ENCODE measurements at places on chromosomes 7 and 10.

GRCh38 chr10:311901-312665 is 176.8 kb downstream of the ZMYND11 start:
- DNase-seq = no peak

GRCh38 chr10:51129946-51130544 is 55.8 kb downstream of the PRKG1 start:
- DNase-seq = no peak

GRCh38 chr7:86648169-86648568 is 4.5 kb downstream of the GRM3 start:
- DNase-seq = no peak

- DNase-seq = no peak
Observed at GRCh38 chr10:14617852-14618251, 156.8 kb downstream of the FAM107B start.

GRCh38 chr7:2680792-2681490 is 7.1 kb upstream of the AMZ1 start:
- peak; percentile 81 for DNase-seq

- no peak for DNase-seq
Observed at GRCh38 chr7:117017017-117017451, 63.7 kb downstream of the ST7 start.

DNA sequence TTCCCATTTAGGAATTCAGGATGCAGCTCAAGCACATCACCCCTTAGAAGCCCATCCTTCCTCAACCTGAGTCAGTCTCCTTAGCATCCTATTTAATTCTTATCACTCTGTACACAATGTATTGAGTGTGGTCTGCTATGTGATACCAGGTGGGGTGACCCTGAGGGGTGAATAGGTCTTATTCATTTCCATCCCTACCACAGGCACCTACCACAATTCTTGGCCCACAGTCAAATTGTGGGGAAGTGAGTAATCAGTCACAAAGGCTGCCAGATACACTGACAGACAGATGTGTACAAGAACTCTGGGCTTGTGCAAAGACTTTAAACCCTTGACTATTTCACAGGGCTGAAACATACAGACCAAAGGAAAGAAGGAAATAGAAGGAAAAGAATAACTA is 560.5 kb downstream of the PARD3 start:
- DNase-seq = no peak

GRCh38 chr7:20825555-20825954 is 38.9 kb upstream of the SP8 start:
- no peak for DNase-seq

- no peak for DNase-seq
Observed at GRCh38 chr7:25621993-25622392, 393.7 kb upstream of the NPVF start.

DNA sequence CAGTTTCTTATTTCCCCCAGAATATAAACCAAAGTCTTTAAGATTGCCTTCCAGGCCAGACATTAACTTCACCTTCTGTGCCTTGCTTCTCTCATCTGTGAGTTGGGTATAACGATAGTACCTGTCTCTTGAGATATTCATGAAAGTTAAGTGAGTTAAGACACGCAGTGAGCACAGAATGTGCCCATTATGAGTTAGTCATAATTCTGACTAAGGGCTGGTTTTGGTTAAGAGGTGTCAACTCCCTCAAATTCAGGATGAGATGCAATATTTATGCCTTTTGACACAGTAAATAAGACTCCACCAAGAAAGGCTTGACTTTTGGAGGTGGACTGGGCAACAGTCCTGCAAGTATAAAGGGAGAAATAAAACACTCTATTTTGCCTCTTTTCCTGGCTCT is 528.7 kb upstream of the IGFBP3 start:
- no peak for DNase-seq

GRCh38 chr7:90889210-90889609 is 293.1 kb downstream of the CDK14 start:
- no peak for DNase-seq

- DNase-seq = no peak
Observed at GRCh38 chr7:107920048-107920772, 29.2 kb downstream of the DLD start.

DNA sequence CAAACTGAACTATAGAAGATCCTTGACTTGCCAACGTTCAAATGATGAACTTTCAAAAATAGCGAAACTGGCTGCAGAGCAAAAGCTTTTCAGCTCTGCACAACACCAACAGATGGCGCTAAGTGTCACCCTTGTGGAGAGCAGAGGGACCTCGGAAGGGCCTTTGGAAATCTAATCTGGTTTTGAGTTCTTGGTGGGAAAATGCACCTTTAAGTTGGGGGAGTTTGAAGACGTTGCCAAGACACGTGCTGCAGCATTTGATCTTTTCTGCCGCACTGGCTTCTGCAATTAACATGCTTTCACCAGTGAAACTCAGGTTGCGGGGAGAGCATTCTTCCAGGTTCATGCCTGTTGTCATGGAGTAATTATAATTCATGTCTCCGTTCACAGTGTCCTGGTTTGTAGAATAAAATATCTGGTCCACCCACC is 26.3 kb upstream of the WDR11 start:
- no peak for DNase-seq

GRCh38 chr7:19375976-19376375 is 230.8 kb upstream of the FERD3L start:
- DNase-seq = no peak

GRCh38 chr10:96685306-96685705 is 35.0 kb downstream of the PIK3AP1 start:
- DNase-seq = no peak

DNA sequence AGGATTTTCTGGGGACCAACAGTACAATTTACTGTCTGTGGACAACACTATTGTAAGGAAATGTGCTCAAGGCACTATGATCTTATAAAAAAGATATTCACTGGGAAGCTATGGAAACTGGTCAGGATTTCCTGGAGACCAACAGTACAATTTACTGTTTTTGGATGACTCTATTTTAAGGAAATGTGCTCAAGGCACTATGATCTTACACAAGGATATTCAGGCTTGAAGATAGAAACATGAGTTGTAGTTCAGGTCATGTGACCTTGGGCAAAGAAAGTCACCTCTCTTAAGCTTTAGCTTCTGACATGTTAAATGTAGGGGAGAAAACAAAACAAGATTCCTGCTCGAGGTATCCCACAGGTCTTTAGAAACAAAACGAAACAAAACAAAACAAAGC is 1.7 kb upstream of the ITPRID1 start:
- DNase-seq = no peak

- no peak for DNase-seq
Observed at GRCh38 chr7:66728571-66728970, 12.0 kb upstream of the RABGEF1 start.

- DNase-seq = no peak
Observed at GRCh38 chr10:122508021-122508420, 46.7 kb downstream of the HTRA1 start.

DNA sequence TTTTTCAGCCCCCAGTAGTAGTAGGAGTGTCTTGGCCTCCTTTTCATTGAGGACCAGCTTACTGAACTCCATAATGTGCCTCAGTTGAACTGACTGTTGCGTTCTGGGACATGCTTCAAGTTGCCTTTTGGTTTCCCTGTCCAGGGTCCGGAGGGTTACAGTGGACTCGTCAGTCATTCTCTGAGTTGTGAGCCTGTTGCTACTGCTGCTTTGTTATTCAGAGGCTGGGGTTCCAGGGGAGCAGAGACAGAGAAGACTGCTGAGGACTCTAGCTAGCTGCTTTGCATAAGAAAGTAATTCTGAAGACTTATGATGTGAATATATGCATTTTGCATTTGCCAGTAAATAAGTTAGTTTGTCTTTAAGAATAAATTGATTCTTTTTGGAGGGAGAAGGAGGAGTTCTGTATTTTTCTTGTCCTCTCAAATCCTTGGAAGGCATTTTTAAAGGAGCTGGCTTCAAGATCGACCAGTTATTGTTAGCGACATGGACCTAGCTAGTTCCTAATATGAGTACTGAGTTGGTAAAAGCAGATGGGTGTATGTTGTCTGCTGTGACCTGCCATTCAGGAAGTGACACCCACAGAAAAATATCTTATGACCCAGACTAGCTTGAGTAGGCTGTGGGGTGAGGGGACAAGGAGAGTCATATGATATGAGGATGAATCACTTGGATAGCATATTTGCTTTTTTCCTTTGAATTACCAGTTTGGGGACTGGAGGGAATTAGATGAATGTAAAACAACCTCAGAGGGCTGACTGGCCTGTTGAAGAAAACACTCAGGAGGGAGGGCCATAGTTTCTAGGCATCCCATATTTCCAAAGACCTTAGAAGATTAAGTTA is 8.3 kb downstream of the PI4K2A start:
- no peak for DNase-seq

GRCh38 chr7:125033506-125033905 is 103.9 kb upstream of the POT1 start:
- peak; percentile 26 for DNase-seq

GRCh38 chr7:132377703-132378584 is 198.3 kb downstream of the PLXNA4 start:
- DNase-seq = no peak

GRCh38 chr7:127751490-127752448 is 99.8 kb downstream of the SND1 start:
- DNase-seq = no peak

- DNase-seq = no peak
Observed at GRCh38 chr7:985915-986741, 3.1 kb downstream of the CYP2W1 start.

- no peak for DNase-seq
Observed at GRCh38 chr7:116557066-116557585, 32.3 kb downstream of the CAV1 start.

GRCh38 chr7:30726296-30727006 is 25.5 kb upstream of the INMT start:
- no peak for DNase-seq

DNA sequence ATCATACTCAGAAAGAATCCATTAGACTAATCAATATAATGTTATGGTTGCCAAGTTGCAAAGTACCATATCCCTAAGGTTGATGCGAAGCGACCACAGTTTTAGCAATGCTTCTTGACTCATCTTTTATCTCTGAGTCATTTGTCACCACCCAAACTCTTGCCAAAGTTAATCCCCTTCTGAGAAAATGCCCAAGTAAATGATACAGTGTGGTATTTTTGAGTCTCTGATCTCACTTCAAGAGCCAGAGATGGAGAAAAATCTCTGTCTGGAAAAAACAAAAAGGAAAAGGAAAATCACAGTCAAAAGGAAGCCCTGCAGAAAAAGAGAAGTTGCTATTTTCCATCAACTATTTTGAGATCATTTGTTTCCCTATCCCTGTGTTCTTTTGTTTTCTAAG is 26.7 kb upstream of the OTUD1 start:
- DNase-seq = no peak

- DNase-seq = no peak
Observed at GRCh38 chr7:152392254-152392653, 43.5 kb downstream of the KMT2C start.

DNA sequence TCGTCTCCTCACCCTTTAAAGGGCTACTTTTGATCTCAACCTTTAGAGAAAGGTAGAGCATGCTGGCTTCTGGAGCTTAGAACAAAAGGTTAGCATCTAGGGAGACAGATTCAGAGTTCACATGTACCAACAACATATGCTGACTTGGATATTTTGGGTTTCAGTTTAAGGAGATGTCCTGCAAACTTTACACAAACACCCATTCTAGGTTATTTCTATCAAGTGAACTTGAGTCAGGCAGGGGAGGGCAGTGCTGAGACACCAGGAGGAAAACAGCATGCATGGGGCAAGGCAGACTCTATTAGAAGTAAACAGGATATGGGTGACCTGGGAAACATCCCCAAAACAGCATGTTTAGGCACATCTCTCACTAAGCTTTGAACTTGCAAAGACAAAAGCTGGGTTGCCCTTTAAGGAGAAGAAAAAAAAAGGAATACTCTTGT is 43.8 kb downstream of the ARL4A start:
- DNase-seq = no peak

DNA sequence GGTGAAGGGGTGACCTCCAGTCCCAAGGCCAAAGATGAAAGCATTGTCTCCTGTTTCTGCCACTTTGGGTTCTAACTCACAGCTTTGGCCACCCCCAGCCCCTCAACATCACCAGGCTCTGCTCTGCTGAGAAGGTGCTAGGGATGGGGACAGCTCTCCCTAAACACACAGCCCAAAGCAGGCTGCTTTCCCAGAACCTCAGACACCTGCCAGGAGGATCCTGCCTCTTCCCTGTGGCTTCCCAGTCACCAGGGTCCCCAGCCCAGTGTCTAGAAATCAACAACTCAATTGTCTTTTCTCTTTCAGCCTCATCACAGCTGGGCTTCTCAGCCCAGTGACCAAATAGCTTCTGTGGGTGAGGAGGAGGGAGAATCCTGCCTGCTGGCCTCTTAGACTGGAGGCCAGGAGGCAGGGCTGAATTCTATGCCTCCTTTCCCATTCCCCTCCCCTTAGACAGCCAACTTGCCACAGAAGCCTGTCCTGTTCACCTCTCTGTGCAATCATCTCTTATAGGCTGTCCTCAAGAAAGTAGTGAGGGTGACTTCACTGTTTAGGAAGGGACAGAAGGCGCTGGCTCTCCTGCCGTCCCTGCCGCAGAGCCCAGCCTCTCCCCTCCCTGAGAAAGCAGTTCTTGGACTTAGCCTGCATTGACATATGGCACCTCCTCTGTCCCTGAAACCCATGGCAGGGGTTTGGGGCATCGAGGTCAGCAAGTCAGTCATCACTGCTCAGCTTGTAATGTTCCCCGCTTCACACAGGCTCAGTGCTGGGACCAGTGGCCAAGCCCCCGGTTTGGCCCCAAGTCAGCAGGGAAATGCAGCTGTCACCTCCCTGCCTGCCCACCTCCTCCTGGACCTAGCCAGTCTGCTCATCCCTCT is 3.7 kb downstream of the FGF8 start:
- DNase-seq = no peak

DNA sequence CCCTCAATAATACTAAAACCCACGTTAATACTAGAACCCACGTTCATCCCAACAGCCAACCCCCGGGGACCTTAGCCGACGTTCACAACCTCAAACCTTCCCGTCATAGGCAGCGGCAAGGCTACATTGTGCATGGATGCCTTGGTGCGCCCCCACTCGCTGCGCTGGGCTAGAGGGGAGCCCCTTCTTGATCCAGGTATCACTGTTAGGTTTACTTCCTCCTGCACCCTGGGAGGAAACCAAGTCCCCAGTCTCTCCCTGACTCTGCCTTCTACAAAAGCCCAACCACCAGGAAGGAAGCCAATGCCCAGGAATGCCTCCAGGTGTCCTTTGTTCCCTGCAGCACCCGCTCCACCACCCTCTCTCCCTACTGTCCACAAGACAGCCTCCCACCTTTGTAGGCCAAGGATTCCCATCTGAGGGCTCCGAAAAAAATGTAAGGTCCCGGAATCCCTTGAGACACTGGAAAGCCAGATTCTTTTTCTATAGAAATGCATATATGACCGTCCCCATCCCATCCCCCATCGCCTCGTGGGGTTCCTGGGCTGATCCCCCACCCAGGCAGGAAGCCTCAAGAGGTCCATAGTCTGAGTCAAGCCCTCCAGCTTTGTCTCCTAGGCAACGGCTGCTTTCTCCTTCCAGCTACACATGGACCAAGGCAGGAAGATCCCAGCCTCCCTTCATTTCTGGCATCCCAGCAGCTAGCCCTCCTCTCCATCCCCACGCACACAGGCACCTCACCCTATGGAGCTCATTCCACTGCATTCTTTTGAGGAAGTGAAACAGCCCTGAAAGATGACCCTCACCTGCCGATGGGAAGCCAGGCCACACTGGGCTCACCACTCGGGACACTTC is 25.2 kb downstream of the CTBP2 start:
- no peak for DNase-seq

GRCh38 chr10:123553810-123554430 is 112.2 kb upstream of the GPR26 start:
- DNase-seq = peak; percentile 28

Data from left forelimb (tissue), 1 donor.